ENCODE measurements at places on chromosomes 12 and 14.

- peak; percentile 75 for DNase-seq
Measured at GRCh38 chr12:51388069-51388799, 3.0 kb downstream of the GALNT6 start.

GRCh38 chr12:11868027-11868426 lies 202.7 kb upstream of the BCL2L14 start:
- DNase-seq, result no peak

DNA sequence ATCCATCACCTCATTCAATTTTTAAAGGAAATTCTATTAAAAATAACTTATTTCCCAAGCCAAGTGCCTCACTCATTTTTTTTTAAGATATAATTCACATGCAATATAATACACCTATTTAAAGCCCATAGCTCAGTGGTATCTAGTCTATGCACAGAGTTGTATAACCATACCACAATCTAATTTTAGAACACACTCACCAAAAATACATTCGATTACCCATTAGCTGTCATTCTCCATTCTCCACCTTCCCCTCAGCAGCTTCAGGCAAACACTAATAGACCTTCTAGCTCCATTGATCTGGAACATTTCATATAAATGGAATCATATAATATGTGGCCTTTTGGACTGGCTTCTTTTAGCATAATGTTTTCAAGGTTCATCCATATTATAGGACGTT lies 49.5 kb downstream of the CLMN start:
- DNase-seq, result no peak

DNA sequence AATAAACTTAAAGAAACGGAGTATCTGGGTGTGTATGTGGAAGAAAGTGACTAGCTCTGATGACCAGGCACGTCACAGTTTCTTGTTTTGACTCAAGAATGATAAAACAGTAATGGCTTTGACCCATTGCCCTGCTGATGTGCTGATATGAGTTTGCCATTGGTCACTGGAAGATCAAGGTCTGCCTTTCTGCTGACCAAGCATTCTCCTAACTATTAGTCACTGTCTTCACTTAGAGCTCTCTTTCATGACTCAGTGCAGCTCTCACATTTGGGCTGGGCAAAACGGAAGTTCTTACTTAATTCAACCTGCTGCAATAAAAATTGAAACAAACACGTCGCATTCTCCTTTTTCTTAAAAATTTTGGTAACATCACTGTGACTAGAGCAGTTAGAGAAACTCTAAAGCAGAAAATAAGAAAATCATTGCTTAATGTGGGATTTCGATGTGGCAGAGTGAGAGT lies 366.7 kb downstream of the BTG1 start:
- no peak for DNase-seq

DNA sequence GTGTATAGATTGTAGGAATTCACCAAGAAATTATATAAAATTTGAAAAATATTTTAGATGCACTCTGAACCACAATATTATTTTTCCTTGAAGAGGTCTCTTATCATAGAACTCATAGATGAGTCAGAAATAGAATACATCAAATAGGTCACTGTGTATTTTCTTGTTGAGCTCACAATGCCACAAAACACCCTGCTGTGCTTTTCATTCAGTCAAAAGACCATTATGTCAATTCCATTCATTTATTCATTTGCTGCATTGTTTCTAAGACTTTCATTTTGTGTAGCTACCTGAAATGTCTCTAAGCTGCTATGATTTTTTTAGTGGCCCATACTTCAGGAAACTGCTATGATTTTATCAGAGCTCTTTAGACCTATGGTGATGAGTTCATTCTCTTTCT lies 231.9 kb upstream of the AVPR1A start:
- no peak for DNase-seq

- DNase-seq, result no peak
Measured at GRCh38 chr14:61468063-61468825, 146.9 kb downstream of the PRKCH start.

DNA sequence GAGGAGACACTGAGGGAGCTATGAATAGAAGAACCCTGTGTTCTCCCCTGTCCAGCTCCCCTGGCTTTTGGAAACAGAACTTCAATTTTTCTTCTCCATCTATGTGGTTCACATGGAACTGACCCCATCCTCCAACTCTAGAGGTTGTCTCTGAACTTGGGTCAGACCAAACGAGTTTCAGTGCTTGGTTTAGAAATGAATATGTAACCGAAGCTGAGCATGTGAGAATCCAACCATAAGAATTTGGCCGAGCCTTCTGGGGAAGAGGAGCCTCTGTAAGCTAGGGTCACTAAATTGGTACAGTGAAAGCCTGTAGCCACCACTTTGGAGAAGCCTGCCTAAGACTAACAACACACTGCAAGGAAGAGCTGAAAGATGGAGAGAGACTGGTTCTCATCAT lies 464.4 kb downstream of the ZFP36L1 start:
- no peak for DNase-seq

- DNase-seq, result no peak
Measured at GRCh38 chr14:43172899-43173548, 1334.1 kb downstream of the FSCB start.

DNA sequence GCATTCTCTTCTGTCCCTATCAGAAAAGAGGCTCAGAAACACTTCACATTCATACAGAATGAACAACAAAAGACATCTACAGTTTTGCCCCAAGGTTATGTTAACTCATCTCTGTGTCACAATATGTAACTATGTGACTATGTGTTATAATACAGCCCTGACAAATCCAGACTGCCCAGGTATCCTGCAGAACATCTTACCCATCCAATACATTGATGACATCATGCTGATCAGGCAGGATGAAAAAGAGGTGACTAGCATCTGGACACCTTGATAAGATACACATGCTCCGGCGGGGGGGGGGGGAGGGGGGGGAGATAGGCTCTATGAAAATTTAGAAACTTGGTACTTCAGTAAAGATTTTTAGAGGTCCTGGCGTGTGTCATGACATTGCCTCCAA lies 8.3 kb upstream of the GNS start:
- DNase-seq, result no peak

DNA sequence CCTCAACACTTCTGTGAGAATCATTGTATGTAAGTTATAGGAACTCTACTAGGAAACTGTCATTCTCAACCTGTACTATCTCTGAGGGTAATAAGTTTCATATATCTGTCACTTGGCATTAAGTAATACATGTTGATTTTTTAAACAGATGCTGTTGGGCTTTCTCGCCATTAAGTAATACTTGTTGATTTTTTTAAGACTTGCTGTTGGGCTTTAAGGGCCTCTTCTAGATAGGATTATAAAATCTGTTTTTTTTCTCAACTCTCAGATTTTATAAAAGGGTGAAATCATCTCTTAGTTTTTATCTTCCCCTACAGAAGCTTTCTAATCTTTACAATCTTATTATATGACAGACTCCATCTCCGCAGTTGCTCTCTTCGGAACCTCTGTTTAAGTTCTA lies 5.6 kb downstream of the WASHC4 start:
- no peak for DNase-seq

DNA sequence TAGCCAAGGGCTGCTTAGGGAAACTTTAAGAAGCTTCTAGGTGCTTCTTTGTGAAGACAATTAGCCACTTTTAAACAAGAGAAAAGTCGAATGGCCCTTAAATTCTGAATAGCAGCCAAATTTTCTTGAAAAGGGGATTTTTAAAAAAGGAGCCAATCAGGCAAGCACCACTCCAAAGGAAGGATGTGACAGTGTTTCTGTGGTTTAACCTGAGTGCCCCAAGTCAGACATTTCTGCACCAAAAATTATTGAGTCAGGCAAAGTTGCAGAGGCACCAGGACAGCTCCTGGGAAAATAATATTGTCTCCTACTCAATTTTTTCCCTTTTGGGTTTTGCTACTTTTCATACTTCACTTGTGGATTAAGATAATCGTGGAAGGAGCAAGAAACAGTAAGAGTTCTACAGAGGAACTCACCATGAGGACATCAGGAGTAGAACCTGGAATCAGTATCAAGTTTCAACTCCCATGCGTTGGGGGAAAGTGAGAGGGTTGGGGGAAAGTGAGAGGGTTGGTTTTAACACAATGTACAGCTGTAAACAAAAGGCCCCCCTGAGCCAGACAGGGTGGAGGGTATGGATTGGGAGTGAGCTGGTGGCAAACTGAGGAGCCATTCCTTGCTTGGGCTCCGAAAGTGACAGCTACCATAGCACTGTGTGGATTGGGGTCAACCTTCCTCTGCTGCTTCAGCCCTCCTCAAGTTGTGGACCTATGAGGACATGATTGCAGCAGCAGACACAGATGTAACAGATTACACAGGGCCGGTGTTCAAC lies 90.8 kb downstream of the SLC38A1 start:
- no peak for DNase-seq

DNA sequence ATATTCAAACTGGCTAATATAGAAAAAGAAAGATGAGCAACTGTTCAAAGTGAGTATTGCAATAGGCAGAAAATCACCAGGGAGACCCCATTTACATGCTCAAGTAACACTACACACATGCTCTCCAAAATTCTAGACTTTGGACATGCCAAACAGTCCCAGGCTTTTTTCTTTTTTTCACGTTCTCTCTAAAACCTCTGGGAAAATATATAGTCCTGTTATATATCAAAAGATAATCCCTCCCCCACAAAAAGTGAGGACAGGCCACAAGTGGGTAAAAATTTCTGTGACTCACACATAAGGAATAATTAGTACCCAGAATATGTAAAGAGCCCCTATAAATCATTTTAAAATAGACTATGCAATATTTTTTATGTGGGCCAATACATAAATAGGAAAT lies 55.2 kb downstream of the EFCAB11 start:
- DNase-seq, result no peak

- no peak for DNase-seq
Measured at GRCh38 chr12:108000111-108000510, 129.0 kb upstream of the WSCD2 start.

GRCh38 chr12:31210541-31210940 lies 115.4 kb downstream of the SINHCAF start:
- DNase-seq, result no peak

GRCh38 chr14:50051106-50051505 lies 65.3 kb downstream of the VCPKMT start:
- no peak for DNase-seq

- no peak for DNase-seq
Measured at GRCh38 chr12:117085318-117085947, 13.8 kb downstream of the TESC start.

DNA sequence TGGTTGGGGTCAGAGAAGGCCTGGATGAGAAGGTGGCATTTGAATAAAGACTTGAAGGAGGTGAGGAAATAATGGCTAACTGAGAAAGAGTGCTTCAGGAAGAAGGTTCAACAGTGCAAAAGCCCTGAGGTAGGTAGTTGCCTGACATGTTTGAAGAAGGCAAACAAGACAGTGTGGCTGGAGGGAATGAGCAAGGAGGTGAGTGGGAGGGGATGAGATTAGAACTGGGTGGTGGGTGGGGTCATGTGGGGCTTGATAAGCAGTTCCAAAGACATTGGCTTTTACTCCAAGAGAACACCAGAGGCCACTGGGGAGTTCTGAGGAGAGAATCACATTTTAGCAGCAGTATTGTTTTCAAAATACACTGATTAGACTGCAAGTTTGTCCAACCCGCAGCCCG lies 50.5 kb downstream of the HSPB8 start:
- DNase-seq, result no peak

GRCh38 chr14:89797148-89797547 lies 157.4 kb downstream of the EFCAB11 start:
- DNase-seq, result no peak

- no peak for DNase-seq
Measured at GRCh38 chr14:32259368-32260013, 56.4 kb upstream of the RNU6-8 start.

DNA sequence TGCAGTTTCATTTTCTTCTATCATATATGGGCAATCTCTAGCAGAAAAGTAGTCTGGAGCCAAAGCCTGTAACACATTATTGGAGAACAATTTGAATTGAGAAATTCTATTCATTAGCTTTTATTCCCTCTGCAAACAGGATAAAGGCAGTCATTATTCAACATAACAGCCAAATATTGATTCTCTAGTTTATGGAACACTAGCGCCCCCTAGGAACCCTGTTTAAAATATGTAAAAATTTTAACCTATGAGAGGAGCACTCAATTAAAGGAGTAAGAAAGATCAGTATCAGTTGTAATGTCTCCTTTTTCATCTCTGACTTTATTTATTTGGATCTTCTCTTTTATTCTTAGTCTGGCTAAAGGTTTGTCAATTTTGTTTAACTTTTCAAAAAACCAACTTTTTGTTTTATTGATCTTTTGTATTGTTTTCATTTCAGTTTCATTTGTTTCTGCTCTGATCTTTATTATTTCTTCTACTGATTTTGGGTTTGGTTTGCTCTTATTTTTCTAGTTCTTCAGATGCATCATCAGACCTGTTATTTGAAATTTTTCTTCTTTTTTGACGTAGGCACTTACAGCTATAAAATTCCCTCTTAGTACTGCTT lies 4.8 kb upstream of the LMNTD1 start:
- DNase-seq, result peak; percentile 7

DNA sequence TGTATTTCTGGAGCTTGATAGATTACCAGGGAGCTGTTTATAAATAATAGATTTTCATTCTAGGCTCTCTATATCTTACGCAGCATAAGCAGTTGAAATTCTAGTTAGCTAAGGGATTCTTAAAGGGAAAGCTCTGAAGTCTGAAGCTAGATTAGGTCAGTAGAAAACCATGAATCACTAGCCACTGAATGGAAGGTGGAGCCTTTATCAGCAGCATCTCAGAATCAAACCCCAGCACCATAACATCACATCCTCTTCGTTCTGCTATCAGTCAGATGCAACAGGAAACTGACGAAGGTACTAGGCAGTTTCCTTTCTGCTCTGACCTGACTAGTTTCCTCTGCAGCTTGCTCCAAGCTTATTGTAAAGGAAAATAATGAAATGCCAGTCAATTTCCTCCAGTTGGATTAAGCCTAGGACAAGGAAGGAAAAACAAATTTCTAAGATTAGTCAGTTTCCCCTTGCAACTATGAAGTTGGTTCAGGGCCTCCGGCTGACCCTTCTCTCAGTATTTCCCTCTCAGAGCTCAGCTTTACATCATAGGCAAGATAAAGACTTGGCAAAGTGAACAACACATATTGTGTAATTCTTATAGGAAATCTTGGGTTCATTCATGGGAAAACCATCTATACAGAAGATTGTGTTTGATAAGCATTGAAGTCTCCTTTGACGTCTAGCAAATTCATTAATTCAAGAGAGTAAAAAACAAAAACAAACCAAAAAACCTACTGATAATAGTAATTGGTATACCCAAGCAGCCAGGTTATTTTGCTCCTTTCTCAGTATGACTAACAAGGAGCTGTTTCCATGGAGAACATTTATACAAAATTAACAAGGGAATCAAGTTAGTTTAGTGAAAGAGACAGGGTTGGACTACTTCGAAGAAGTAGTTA lies 43.4 kb upstream of the CFAP54 start:
- DNase-seq, result no peak

DNA sequence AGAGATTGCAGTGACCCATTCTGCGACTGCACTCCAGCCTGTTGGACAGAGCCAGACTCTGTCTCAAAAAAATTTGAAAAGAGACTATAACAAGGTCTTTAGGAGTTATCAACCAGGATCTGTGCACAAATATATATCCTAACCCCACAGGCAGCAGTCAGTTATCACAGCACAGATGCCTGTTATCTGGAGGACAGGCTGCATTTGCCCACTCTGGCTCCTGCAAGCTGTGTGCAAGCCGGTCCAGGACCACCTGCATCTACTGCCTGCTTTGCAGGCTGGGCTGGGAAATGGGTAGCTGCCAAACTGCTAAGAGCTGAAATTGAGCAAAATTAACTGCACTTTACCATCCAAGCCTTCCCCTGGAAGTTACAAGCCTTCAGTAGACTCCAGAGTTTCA lies 21.4 kb upstream of the RCOR1 start:
- no peak for DNase-seq

Measured in hematopoietic multipotent progenitor cell treated with erythropoietin and hydrocortisone succinate and interleukin-3 and kit ligand, for 17 days (in vitro differentiated cells).